ENCODE measurements at places on chromosomes 5 and 9. TPM values are rescaled to one million over a fixed set of nuclear protein-coding genes. Genes with fewer than 3 reads are reported as not detected.

Gene PLCXD3
- not detected for total RNA-seq

DNA sequence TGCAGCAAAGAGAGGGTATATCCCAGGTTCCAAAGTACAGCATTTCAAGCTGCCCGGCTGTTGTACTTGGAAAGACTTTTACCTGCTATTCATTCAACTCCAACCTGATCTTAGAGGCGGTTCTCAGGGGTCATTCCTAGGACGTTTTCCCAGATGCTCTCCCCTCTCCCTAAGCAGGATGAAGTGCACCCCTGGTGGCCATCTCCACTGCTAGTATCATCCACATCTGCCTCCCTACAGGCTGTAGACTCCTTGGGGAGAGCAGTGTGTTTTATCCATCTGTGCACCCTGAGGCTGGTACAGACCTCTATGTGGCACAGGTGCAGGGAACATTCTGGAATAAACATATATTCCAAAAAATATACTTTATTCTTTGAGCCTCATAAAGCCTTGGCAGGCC, 56.8 kb downstream of the PTPN3 start:
- DNase-seq: no peak

DNA sequence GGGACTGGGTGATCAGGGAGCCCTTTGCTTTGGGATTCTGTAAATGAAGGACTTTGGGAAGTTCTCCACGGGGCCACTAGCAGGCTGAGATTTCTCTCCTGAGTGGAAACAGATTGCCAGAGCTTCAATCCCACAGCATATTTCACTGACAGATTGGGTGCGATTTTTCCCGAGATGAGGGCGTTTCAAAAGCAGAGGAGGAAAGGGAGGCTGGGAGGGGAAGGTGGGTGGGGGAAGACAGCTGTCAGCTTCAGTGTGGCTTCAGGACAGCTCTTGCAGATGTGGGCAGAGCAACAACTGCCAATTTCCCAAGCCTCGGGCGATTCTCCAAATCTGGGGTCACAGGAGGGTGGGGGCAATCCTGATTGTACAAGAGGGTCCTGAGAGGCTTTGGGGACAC, 258.5 kb upstream of the ADRA1B start:
- DNase-seq: no peak

DNA sequence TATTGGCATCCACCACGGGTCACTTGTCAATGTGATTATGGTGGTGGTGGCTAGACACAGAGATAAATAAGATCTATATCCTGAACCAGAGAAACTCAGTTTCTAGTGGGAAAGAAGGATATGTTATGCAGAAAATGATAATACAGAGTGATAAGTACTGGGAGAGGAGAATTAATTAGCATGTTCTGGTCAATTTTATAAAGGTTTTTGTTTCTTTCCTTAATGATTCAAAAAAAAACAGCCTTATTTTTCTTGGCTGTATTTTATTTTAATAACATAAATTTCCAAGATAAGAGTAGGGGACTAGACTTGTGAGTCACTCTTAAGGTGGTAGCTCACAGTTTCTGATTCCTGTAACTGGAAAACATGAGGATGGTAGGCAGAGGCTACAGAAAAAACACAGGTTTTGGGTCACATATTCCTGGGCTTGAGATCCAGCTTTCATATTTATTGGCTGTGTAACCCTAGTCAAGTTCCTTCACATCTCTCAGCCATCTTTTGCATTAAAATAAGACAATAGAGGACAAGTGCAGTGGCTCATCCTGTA, 350.3 kb upstream of the RPS23 start:
- DNase-seq: no peak

GRCh38 chr9:123119566-123119965, 86.1 kb downstream of the GPR21 start:
- no peak for DNase-seq

All from foreskin keratinocyte (primary cell).